ENCODE measurements at places on chromosomes 12 and 14. TPM values are rescaled to one million over a fixed set of nuclear protein-coding genes. Genes with fewer than 3 reads are reported as not detected.
A peak's percentile ranks its signal among the peaks of the same experiment; 100 is the strongest.

- H3K27me3 ChIP-seq = no peaks in the 10 kb centered on the region
- peaks cover 12% of the 10 kb centered on the region for H3K4me1 ChIP-seq
- no peak overlapping the region for H3K27ac ChIP-seq
- no peak for DNase-seq
Measured at GRCh38 chr12:45259675-45260074, 43.8 kb downstream of the ANO6 start.

DNA sequence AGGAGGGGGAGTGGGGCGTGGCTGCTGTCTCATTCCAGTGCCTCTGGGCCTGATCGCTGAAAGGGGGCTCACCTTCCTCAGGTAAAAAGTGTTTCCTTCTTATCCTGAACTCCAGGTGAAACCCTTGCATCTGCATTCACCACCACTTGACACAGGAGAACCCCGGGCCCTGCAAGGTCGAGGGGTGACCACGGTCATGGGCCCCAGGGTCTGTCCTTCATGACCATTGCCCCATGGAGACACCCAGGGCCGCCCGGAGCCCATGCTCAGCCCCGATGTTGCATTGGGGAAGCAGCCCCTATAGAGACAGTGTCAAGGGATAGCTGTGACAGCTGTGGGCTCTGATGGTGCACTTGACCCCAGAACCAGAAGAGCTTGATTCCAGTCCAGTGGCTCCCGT lies 34.4 kb upstream of the DYNC1H1 start:
- H3K27me3 ChIP-seq = no peaks in the 10 kb centered on the region
- peaks cover 9% of the 10 kb centered on the region for H3K36me3 ChIP-seq
- no peak overlapping the region for H3K4me3 ChIP-seq
- H3K27ac ChIP-seq = no peak overlapping the region

The OR4E2 gene
- not detected for total RNA-seq

DNA sequence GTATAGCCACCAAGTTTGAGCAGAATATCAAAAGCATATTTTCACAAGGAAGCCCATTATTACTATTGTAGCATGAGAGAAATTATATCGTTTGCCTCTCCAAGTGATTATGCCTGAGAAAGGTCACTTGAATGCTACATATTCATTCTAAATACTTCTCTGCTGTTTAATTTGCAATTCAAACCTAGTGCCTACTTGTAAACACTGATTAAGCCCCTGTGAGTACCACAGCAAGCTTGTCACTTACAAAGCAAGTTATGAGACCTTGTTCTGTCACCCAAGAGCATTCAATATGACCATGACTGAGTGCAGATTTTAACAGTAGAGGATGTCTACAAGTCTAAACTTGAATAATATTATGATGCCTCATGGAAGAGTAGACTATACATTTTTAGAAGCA lies 124.7 kb upstream of the SSTR1 start:
- no peak overlapping the region for H3K4me3 ChIP-seq
- H3K36me3 ChIP-seq = peaks cover 3% of the 10 kb centered on the region
- DNase-seq = no peak
- peaks cover 19% of the 10 kb centered on the region for H3K4me1 ChIP-seq
- no peaks in the 10 kb centered on the region for H3K27me3 ChIP-seq

The AKAP5 gene
- total RNA-seq = 23.2 TPM

- DNase-seq = no peak
- no peaks in the 10 kb centered on the region for H3K27me3 ChIP-seq
- H3K4me1 ChIP-seq = no peaks in the 10 kb centered on the region
- H3K4me3 ChIP-seq = no peak overlapping the region
Measured at GRCh38 chr12:30046376-30046775, 262.6 kb upstream of the TMTC1 start.

DNA sequence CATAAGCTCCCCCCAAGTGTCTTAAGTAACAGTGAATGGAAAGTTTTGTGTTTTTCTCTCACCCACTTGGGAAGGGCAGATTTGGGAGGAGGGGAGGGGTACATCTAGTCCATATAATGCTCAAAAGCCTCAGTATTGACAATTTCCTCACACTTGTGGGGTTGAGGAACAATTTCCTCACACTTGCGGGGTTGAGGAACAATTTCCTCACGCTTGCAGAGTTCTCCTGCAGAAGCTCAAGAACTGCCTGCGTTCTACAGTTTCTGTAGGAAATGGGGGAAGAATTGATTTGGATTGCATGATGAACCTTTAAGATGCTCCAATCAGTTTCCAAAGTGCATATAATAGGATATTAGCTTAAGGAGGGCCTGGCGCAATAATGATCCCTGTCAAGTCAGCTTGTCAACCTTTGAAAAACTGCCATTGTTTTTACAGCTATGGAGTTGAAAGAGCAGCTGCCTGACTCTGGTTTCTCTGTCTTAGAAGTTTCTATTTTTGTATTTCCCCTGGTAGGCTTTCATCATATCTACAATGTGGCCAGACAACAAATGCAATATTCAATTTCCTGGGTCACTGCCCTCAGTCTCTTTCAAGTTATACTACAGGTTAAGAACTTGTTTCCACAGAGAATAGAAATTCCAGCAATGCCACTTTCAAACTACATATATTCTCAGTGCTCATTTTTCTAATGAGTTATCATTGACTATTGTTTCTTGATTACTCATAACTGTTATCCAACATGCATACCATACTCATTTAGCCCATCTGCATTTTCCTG lies 66.5 kb downstream of the PLEKHG7 start:
- no peak overlapping the region for H3K4me3 ChIP-seq
- peaks cover 14% of the 10 kb centered on the region for H3K4me1 ChIP-seq
- peak overlapping the region; percentile 56 for H3K27ac ChIP-seq
- H3K27me3 ChIP-seq = no peaks in the 10 kb centered on the region
- H3K36me3 ChIP-seq = no peaks in the 10 kb centered on the region
- DNase-seq = no peak

All from activated CD8-positive, alpha-beta memory T cell treated with anti-CD3 and anti-CD28 coated beads, Interleukin-2, amount 10 ng/mL, durations not matched to agents 7 days and 5 days (primary cell).